ENCODE measurements at places on chromosomes 6 and 20.

DNA sequence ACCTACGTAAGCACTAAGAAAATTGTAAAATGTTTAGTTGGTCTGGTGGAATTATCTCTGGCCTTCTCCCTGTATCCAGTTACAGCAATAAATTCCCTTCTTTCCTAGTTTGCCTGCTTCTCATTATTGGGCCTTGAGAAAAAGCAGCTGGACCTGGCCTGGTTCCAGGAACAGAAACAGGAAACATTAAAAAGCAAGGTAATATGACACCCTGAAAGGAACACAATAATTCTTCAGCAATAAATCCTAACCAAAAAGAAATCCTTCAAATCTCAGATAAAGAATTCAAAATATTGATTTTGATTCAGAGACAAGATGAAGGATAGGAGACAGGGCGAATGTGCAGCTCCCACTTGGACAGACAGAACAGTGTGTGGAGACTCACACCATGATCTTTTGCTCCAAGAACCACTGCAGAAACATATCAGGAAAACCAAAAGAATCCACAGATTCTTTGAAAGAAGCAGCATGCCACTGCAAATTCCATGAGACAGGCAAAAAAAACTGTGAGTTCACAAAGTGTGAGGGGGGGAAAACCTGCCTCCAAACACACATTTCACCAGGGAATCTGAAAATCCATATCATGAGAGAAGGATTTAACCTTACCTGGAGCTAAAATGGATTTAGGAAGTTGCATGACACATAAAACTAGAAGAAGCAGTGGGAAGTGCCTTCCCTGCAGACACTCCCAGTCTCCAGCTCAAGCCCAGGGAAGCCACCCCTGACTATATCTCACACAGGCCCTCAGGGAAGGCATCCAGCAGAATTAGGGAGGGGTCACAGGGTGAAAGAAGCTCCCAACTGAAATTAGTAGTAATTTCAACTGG, 28.9 kb downstream of the TREM1 start:
- no peak for DNase-seq

- no peak for DNase-seq
Observed at GRCh38 chr6:152769159-152769558, 18.6 kb downstream of the VIP start.

- peak; percentile 9 for DNase-seq
Observed at GRCh38 chr6:170144571-170145271, 146.2 kb downstream of the DLL1 start.

GRCh38 chr6:85416049-85416448, 33.8 kb upstream of the NT5E start:
- DNase-seq, result no peak

- DNase-seq, result no peak
Observed at GRCh38 chr6:151044465-151045441, 179.3 kb downstream of the MTHFD1L start.

DNA sequence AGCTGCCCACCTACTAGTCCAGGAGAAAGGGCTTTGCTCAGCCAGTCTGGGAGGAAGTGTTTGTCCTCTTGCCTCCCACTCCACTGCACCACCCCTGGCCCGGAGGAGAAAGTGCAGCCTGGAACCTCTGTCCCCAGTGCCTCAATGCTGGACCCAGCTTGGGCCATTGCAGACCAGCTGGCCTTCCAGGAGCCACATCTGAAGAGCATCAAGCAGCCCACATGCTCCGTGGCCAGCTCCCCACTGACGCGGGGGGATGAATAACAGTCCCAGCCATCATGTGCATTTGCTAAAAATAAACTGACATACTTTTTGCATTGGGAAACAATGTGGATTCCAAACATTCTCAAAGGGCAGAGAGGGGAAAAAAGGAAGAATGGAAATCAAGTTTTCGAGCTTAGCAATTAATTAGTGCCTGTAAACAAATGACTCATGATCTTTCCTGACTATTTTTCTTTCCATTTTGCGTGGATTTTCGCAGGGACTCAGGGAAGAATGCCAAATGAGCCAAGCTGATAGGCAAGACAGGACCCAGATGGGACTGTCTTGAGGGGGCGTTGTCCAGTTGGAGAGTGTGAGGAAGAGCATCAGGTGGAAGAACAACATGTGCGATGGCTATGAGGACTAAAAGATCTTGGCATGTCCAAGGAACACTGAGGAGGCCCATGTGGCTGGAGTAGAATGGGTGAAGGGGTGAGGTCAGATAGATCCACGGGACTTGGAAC, 34.1 kb downstream of the CEBPB start:
- DNase-seq, result peak; percentile 39

DNA sequence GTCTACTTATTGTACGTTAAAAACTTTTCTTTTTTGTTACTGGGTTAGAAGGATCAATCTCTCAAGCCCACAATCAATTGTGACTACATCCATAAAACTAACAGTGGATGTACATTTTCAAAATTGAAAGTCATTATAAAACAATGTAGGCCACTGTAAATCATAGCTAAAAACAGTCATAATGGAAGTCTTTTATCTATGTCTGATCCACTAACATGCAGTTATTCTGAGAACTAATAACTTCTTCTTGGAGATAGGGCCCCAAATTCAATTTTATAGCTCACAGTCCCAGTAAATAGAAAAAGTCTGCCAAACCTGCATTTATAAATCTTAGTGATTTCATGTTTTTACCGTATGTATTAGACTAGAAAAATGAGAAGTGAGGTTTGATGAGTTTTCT, 187.3 kb upstream of the MMS22L start:
- no peak for DNase-seq

DNA sequence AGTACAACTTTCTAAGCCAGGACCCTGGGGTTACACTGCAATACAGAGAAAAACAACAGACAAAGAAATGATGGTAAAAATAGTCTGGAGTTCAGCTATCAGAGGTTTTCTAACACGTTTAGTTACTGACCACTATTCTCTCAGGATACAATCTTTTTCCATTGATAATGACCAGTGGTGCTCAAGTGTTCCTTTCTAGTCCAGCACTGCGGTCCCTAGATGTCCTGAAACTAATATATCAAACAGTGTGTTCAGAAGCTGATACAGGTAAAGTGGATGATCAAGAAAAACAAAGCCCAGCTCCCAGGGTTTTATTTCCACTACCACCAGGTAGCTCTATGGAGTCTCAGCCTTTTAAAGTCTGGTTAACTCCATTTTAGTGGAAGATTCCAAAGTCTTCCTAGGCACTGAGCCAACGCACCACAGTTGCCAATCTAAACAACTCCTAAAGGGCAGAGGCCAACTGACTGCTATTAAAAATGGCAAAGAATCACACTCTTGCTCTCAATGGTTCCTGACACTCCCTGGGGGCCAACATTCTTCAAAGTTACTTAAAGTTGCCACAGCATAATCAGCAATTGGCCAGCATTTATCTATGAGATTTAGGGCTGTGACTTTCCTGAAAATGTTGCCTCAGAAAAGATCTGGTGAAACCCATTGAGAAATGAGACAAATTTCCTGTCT, 38.2 kb downstream of the DZANK1 start:
- no peak for DNase-seq

DNA sequence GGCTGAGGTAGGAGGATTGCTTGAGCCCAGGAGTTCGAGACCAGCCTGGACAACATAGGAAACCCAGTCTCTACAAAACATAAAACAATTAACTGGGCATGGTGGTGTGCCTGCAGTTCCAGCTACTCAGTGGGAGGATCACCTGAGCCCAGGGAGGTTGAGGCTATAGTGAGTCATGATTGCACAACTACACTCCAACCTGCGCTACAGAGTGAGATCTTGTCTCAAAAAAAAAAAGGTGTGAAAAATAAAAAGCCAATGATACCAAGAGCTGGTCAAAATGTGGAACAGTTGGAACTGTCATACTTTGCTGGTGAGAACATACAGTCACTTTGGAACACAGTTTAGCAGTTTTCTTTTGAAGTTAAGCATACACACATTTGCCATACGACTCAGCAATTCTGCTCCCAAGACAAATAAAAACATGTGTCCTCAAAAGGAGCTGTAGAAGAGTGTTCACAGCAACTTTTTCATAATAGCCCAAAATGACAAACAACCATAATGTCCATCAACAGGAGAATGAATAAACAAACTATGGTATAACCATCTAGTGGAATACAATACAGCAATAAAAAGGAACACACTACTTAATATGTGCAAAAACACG, 21.6 kb upstream of the FKBP5 start:
- DNase-seq, result no peak

GRCh38 chr20:23092861-23093495, 6.9 kb upstream of the CD93 start:
- no peak for DNase-seq

- DNase-seq, result peak; percentile 13
Observed at GRCh38 chr20:48012401-48012974, 227.2 kb upstream of the SULF2 start.

DNA sequence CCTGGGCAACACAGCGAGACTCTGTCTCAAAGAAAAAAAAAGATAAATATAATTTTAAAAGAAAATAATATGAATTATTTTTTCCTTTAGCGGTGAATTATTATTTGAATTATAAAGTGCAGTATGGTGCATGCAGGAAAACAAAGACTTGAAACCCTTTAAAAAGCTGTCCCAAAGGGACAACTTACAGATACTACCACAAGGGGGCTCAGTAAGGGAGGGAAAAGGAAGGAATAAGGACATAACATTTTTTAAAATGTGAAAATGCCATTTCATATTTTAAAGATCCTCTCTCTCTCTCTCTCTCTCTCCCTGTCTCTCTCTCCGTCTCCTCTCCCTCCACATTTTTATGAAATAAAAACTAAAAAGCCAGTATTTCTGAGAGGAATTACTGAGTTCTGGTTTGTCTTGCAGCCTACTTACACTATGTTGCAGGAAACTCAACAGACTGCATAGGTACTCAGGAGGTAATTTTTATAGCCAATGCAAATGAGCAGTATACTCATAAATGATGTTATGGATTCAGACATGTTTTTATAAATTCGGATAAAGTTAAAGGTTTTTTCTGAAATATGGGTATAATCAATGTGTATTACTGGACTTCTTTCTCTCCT, 455.0 kb upstream of the GJE1 start:
- peak; percentile 72 for DNase-seq

- no peak for DNase-seq
Observed at GRCh38 chr6:30882759-30883684, 1.3 kb upstream of the DDR1 start.

DNA sequence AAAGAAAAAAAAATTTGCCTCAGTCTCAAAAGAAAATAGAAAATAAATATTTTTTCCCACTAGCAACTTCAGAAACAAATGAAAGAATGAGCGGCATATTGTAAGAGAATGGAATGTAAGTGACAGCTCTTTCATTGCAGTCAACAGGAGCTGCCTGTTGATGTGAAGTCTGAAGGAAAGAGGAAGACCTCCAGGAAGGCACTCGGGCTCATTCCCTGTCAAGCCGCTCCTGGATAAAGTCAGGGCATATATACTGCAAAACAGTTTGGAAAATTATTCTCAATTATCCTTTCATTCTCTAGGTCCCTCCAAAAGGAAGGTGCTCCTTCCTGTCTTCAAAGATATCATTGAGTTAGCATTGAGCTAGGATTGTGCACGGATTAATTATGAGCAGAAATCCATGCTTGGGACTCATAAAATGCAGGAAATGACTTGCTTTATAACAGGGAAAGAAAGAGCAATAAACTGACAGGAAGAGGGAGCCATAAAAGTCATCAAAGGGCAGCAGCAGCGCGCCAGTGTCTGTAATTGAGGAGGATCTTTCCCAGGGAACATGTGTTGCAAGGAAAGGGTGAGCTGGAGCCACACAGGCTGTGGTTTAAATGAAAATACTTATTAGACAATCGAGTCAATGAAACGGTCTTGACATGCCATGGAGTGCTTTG, 218.2 kb downstream of the C6orf118 start:
- no peak for DNase-seq

DNA sequence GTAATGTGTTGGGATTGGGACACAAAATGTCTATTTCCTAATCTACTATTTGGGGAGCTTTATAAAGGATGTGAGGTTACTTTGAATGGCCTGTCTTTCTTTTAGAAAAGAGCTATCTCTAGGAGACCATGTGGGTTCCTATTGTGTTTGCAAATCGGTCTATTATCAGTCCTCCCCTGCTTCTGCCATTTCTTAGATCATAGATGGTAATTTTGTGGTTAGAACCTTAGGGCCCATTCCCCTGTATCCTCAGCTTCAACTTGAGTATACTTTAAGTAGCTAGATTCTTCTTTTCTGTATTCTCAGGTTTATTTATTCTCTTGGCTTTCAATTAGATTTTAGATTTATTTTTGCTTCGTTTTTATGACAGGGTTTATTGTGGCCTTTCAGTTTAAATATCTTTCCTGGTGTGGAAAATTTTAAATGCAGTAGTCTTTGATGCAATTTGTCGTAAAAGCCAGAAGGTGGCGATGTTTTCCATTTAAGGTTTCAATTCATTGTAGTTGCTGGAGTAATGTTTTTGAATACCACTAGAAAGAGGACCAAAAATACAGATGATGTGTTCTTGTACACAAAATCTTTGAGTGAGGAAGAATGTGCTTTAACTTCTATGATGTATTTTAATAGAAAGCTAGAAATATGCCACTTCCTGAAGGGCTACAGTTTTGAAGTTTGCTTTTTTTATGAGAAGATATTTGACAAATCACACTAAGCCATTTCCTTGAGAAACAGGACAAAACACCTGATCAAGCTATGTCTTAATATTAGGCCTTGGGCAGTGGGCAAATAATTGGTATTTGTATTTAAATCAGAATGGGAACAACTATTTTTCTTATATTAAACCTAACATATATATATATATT, 20.3 kb downstream of the TBPL1 start:
- DNase-seq, result peak; percentile 93

DNA sequence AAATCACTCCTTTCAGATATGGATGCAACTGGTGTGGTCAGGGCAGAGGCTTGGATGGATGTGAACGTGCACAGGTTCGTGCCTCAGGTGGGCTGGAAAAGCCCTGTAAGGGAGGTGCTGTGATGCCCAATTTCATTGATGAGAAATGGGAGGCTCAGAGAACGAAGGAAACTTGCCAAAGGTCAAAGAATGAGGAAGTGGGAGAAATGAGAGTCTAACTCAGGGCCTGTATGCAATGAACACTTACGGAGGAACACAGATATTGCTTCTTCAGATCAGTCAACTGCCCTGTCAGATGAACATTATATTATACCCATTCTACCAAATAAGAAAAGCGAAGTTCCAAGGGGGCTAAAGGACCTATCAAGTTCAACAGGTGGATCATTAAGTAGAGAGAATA, 134.7 kb downstream of the RCAN2 start:
- DNase-seq, result no peak

GRCh38 chr6:47207261-47207660, 102.4 kb downstream of the TNFRSF21 start:
- no peak for DNase-seq

GRCh38 chr6:79605968-79606764, 25.0 kb upstream of the SH3BGRL2 start:
- DNase-seq, result no peak

GRCh38 chr6:157732007-157732406, 91.0 kb upstream of the SNX9 start:
- DNase-seq, result no peak

DNA sequence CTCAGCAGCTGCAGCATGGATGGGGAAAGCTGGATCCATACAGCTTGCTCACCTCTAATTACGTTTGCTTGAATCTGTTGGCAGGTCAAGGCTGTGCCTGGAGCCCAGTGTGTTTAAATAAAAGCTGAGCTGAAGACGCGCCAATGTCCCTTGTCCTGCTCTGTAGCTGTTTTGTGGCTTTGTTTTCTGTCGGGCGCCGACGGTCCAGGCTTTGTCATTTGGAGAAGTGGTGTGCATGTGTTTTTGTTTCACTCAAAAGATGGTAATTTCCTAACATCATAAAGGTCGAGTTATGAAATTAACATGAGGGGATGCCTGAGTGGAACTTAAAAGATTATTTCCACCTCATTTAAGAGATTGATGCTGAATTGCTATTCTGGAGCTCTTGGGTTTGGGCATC, 107.6 kb downstream of the SLC24A3 start:
- DNase-seq, result no peak
